ENCODE measurements at places on chromosomes 5 and 9.

GRCh38 chr5:149618581-149619248 is 37.4 kb downstream of the ARHGEF37 start:
- no peak for DNase-seq

GRCh38 chr5:5353681-5354080 is 68.8 kb upstream of the ICE1 start:
- DNase-seq = no peak

DNA sequence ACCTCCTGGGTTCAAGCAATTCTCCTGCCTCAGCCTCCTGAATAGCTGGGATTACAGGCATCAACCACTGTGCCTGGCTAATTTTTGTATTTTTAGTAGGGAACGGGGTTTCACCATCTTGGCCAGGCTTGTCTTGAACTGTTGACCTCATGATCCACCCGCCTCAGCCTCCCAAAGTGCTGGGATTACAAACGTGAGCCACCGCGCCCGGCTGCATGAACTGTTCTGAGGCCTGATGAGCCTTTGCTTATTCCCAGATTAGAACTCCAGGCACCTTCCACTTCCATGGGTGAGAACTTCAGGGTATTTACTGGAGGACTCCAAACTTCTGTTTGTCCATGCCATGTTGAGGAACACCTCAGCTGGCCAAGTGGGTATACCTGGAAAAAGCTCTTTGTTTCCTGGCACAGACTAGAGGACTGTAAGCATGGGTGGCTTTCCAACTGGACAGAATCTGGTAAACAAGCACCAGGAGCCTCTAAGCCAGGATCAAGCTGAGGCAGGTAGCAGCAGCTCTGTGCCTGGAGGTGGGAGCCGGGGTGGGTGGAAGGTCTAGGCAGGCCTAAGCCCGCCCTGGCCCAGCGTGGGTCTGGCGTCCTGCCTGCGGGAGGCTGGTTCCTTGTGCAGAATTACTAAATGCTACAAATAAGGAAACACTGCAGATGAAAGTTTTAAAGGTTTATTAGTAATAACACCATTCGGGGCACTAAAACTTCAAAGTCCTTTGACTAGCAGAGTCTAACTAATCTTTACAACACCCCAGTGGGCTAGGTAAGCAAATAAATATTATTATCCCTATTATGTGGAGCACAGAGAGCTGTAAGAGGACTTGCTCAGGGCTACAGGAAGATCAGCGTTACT is 78.4 kb downstream of the SEMA5A start:
- no peak for DNase-seq

- no peak for DNase-seq
Observed at GRCh38 chr5:139148306-139148705, 49.9 kb downstream of the SIL1 start.

DNA sequence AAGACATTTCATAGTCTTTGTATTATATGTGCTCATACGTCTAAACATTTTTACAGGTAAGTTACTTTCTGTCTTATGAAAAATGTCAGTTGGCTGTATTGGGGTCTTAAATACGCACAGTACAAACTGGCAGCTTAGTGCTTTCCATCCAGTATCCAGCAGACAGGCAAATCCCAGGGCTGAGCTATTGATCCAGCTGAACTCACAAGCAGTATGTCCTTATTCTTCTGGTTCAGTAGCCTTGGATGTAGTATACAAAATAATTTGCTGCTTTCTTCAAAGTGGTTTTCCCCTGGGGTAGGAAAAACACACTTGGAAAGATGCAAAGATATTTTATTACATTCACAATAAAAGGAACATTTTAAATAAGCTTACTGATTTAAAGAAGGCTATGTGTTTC is 617.2 kb downstream of the NR2F1-AS1 start:
- DNase-seq = no peak

- no peak for DNase-seq
Observed at GRCh38 chr5:145558288-145558687, 276.9 kb downstream of the PRELID2 start.

DNA sequence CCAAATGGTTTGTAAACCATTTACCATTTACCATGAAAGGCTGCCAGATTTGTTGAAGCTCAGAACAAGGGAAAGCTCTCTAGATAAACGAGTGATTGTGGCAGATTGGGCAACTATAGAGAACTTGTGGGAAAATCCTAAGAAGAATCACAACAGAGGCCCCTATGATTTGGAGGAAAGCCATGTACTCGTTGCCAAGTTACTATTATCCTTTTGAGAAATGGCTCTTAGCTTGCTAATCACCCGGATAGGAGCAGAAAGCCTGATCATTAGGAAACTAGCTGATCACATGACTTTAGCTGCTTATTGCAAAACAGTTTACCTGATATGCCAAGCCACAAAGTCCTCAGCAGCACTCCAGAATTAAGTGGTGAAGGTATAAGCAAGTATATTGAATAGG is 23.5 kb upstream of the ATG10 start:
- DNase-seq = no peak

DNA sequence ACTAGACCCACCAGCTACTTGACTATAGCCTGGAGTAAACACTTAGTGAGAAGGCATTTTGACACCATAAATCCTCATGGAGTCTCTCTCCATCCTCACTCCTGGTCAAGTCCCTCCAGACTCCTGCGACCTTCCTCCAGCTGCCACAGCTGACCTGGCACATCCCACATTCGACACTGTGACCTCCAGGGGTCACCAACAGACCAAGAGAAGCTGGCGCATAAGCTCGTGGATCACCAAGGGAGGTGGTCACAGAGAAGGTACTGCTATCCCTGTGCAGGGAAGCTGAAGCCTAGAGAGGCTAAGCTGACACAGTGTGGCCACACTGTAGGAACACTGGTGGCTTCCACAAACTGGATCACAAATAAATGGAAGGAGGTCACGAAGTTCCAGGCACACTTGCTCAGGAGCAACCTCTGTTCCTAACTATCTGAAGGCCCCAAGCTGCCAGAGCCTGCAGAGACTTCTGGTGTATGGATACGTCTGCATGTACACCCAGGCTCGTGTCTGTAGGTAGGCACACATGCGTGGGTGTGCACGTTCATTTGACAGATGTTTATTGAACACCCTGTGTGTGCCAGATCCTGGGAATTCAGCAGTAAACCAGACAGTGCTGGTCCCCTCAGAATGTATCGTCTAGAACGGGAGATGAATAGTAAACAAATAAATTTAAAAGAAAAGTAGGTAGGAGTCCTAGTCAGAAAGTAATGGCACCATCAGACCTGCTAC is 104.4 kb downstream of the C5orf15 start:
- DNase-seq = no peak

- DNase-seq = no peak
Observed at GRCh38 chr5:6264394-6264793, 114.0 kb downstream of the MED10 start.

GRCh38 chr9:37414503-37414943 is 8.0 kb upstream of the GRHPR start:
- no peak for DNase-seq

GRCh38 chr5:105508519-105508918 is 1945.9 kb upstream of the NUDT12 start:
- no peak for DNase-seq

GRCh38 chr5:50704730-50705129 is 38.3 kb downstream of the PARP8 start:
- DNase-seq = no peak

DNA sequence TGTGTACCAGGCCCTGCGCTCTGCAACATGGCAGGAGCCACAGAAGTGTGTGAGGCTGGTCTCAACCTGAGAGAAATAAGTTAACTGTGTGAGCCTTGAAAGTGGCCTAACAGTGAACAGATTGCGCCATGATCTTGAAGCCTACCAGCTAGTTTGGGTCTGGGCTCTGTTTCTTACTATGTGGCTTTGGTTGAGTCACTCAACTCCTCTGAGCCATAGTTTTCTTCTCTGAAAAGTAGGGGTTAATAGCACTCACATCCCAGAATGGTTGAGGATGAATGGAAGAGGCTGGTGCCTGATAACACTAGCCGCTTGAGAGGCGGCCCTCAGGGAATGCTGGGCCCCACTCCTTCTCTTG is 121.5 kb downstream of the RGS3 start:
- DNase-seq = no peak

DNA sequence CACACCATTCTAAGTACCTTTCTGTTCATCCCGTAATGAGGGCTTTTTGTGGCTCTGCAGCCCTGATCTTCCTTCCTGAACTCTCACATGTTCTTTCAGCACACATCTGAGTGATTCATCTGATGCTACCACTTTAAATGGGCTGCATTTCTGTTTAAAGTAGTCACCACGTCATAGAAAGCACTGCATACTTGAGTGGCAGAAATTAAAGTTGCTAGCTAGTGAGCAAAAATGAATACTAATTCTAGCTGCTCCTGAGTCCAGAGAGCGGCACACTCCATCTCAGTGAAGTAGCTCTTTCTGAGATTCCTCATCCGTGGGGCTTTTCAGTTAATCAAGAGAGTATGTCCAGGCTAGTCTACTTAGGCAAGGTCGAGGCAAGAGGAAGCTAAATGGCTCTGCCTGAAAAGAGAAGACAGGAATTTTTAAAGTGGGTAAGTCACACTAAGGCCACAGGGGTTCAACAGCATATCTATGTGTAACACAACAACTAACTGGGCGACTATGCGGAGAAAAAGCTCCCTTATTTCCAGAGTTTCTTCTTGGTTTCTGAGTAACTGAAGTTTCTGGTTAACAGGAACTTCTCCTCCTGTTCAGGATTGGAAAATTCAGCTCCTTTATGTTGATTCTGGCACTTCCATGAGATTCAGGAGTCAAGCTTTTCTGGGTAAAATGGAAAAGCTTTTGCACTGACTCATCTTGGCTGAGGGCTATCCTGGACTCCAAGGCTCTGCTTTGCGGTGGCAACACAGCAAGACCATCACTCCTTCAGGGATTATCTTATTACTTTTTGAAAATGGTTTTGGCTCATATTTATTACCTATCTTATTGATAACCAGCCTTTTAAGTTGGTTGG is 109.5 kb downstream of the TAF11L14 start:
- DNase-seq = no peak

DNA sequence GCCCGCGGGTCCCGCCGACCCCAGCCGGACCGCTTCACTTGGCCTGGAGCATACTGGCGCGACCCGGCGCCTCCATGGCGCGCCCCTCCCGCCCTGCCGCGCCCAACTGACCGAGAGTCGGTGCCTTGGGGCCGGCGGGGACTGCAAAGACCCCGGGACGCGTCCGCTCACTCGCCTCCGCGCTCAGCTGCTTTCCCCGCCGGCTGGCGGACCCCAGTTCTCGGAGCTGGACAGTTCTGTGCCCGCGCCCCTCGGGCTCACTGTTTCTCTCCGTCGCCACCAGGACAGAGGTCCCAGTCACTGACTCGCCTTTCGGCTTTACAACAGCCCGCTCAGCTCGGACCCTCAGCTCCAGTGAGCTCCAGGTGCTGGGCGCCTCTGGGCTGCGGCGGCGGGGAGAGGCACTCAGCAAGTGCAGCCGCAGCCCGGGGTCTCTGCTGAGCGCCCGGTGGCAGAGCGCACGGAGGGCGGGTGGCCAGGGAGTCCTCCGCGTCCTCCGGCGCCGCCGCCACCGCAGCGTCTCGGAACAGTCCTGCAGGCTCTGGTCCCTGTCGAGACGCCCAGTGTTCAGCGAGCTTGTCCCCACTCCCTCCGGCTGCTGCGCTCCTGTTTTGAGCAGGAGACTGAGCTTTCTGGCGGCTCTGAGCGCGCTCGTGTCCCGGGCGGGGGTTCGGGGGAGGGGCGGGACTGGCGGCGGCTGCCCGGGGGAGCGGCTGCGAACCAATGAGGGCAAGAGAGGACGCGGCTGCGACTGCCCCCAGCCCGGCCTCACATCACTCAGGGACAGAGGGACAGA is at the start of gene SMIM32:
SMIM32 (minus strand) TSS at position 637 of the 796 bp plus-strand sequence. CDS start 638 bp downstream, outside the sequence.
- DNase-seq = no peak

DNA sequence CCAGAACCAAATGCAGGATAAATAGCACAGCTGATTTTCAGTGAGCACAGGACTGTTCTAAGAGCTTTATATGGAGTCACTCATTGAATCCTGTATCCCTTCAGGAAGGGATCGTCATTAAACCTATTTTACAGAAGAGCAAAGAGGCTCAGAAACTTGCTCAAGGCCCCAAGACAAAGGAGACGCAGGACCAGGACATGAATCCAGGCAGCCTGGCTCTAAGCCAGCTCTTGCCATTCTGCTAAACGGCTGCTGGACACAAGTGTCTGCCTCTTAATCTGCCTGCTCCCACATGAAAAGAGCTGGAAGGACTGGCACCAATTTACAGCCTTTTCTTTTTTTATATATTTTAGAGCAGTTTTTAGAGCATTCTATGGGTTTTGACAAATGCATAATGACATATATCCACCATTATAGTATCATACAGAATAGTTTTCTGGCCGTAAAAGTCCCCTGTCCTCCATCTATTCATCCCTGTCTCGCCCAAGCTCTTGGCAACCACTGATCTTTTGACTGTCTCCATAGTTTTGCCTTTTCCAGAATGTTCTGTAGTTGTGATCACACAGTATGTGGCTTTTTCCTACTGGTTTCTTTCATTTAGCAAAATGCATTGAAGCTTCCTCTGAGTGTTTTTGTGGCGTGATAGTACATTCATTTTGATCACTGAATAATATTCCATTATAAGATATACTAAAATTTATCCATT is 37.5 kb downstream of the RETREG1 start:
- DNase-seq = no peak

- DNase-seq = no peak
Observed at GRCh38 chr9:110844121-110844520, 175.5 kb downstream of the MUSK start.

- DNase-seq = no peak
Observed at GRCh38 chr9:32864971-32865370, 81.6 kb downstream of the TMEM215 start.

- no peak for DNase-seq
Observed at GRCh38 chr9:132699956-132700355, 29.7 kb downstream of the GTF3C4 start.

GRCh38 chr9:35650341-35651158 is at the start of gene SIT1:
TSS of gene SIT1 (minus strand) at chr9:35650931. CDS start at chr9:35650853, 78 bp downstream.
- no peak for DNase-seq

DNA sequence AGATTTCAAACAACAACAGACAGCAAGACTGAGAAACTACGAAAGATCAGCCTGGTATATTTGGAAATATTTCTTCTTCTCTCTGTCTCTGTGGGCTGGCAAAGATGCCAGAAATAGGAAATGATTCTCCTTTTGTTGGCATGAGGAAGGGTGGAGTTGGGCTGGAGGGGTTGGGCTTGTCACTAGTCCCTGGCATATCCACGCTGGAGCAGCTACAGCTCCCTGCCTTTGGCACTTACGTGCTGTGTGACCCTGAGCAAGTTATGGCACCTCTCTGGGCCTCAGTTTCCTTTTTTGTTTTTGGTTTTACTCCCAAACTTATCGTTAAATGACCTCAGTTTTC is 354 bp upstream of the KCNMB1 start:
- no peak for DNase-seq

DNA sequence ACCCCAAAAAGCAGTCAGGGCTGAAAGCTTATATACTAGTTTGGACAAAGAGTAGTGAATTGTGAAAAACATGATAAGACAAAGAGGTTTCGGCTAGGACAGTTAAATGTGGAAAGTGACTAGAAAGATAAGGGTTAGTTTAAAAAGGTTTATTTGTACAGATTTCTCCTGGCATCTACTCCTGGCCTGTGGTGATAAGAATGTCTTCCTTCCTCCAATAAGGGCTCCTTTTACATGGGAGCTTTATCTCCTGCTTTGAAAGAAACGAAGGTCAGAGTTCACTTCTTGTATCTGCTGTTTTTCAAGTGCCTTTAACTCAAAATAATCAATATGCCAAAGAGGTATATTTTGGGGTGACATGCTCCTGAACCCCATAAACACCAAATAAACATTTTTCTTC is 776.1 kb upstream of the COX7C start:
- no peak for DNase-seq

- no peak for DNase-seq
Observed at GRCh38 chr5:117299936-117300328, 725.3 kb upstream of the SEMA6A start.

Measured in NK-92 treated with Interleukin-12 subunit alpha and Interleukin-12 subunit beta, amount 100 ng/mL, for 24 hours (cell line).